ENCODE measurements at places on chromosomes 4 and X. TPM values are rescaled to one million over a fixed set of nuclear protein-coding genes. Genes with fewer than 3 reads are reported as not detected.

Gene VCX3A
- total RNA-seq, result not detected

Gene SUPT20HL1
- not detected for total RNA-seq

Gene CLIC2
- total RNA-seq, result 11.2 TPM

Gene FAM9C
- not detected for total RNA-seq

Data from dermis microvascular lymphatic vessel endothelial cell (primary cell).